GM13976 (cell line): ENCODE measurements at places on chromosomes 6 and 20.

GRCh38 chr6:136526196-136526930, 23.9 kb downstream of the MAP7 start:
- peak; percentile 35 for DNase-seq

- DNase-seq: no peak
These were observed 407.6 kb upstream of the SOX4 start for GRCh38 chr6:21185861-21186478.

DNA sequence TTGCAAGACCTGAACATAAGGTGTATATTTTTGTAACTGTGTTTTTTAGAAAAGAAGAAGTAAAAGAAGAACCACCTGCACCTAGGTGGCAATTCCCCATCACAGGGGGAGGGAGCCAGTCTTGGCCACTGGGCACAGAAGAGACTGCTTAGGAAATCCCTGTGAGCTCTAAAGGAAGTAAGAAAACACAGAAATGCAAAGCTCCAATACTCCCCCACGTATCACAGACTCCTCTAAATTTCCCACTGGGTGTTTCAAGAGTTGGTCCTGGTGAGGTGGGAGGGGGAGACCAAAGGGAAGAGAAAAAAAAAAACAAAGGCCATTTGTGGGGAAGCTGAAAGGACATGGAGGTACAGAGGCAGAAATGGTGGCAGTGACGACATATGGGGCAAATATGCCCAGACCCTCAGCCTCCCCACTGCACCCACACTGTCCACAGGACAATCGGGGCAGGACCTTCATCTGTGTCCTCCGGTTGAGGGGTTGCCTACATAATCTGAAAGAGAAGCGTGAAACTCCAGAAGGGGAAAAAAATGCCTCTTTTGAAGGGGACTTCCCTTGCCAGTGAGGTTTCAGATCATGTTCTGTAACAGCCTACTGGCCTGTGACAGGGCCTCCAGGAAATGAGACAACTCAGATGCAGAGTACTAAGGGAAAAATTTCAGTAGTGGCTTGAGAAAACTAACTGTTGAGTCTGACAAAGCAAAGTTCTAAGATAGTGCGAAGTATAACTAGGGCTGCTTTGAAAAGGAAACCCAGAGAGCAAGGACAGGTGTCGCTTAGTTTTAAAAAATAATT, 226.2 kb upstream of the MARCKS start:
- no peak for DNase-seq

GRCh38 chr6:7433121-7433617, 43.6 kb downstream of the RIOK1 start:
- no peak for DNase-seq

- no peak for DNase-seq
These were observed 315.8 kb downstream of the SOX4 start for GRCh38 chr6:21909321-21909720.

- DNase-seq: peak; percentile 86
These were observed 92.4 kb downstream of the PRND start for GRCh38 chr20:4813863-4814695.

GRCh38 chr6:33820243-33820642, 16.4 kb upstream of the MLN start:
- no peak for DNase-seq

DNA sequence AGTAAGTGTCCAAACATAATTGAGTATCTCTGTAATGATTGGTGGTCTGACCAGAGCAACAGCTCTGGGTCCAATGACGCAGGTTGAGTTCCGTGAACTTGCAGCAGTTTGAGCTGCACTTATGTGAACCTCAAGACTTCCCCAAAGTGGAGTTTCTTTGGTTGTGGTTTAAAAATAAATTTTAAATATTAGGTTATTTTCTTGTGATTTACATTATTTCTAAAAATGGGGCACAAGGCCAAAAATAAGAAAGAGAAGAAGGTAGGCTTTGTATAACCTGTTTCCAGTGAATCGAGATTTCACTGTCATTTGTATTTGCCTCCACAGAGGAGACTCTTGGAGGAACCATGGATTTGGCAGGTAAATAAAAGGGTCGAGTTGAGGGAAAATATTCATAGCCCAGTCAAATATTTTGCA, 166.4 kb upstream of the ZNF217 start:
- DNase-seq: peak; percentile 60

- DNase-seq: no peak
These were observed 40.1 kb downstream of the NUP153 start for GRCh38 chr6:17666646-17667045.

GRCh38 chr6:3324262-3324942, 65.7 kb downstream of the PSMG4 start:
- peak; percentile 82 for DNase-seq

GRCh38 chr6:51137777-51138176, 319.1 kb downstream of the TFAP2B start:
- DNase-seq: no peak

DNA sequence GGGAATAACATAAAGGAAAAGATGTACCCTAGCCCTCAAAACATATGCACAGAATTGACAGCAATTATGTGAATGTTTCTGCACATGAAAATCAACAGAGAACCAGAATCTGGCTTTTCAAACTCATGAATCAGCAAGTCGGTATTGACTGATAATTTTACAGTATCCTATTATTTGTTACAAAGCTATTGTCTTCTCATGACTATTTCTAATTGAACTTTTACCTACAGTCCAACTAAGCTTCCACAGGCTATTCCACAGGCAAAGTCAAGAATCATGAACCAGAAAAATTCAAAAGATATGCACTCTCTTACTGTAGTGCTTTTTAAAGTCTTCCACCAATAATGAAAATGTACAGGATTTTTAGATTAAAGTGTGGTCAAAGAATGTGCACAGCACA, 49.1 kb upstream of the DST start:
- no peak for DNase-seq

GRCh38 chr6:10151144-10151915, 263.5 kb downstream of the TFAP2A start:
- no peak for DNase-seq

DNA sequence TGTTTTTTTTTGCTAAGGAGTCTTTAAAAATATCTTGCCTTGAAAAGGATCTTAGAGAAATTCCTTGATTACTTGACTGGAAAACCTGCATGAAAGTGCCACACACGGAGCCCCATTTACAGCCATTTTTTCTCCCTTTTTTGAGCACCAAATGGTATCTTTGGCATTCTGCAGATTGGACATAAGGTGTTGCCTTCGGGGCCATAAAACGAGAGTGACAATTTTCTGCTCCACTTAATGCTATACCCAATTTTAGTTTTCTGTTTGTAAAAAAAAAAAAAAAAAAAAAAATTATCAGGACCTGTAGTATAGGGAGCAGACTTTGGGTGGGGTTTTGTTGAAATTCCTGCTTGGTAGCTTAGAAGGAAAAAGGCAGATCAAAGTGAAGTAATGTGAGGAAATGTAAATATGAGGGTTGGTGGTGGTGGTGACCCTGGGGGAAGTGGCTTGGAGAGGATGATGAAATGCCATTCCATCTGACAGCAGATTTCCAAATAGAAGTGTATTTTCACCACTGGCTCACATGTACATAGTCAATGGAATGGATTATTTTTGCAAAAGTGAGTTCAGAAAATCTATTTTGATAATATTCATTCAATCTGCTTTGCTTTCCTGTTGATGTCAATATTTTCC, 212.1 kb upstream of the SOX4 start:
- no peak for DNase-seq

DNA sequence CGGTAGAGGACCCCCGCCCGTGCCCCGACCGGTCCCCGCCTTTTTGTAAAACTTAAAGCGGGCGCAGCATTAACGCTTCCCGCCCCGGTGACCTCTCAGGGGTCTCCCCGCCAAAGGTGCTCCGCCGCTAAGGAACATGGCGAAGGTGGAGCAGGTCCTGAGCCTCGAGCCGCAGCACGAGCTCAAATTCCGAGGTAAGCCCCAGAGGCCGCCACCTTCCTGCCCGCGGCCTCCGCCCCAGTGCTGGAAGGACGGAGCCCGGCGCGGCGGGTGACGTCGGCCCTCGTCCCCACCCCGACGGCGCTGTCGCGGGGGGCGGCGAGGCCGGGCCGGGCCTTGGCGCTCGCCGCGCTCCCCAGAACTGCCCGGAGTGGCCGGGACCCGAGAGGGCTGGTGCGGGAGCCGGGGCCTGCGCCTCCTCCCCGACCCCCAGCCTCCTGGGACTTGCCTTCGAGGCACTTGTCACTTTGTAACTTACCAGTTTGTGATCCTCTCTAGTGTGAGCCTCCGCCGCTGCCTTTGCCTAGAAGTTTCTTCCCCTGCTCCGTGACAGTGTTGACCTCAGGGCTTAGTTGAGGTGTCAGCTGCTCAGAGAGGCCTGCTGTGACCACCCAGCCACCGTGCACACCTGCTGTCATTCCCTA, 417 bp downstream of the VAPB start:
- peak; percentile 49 for DNase-seq

DNA sequence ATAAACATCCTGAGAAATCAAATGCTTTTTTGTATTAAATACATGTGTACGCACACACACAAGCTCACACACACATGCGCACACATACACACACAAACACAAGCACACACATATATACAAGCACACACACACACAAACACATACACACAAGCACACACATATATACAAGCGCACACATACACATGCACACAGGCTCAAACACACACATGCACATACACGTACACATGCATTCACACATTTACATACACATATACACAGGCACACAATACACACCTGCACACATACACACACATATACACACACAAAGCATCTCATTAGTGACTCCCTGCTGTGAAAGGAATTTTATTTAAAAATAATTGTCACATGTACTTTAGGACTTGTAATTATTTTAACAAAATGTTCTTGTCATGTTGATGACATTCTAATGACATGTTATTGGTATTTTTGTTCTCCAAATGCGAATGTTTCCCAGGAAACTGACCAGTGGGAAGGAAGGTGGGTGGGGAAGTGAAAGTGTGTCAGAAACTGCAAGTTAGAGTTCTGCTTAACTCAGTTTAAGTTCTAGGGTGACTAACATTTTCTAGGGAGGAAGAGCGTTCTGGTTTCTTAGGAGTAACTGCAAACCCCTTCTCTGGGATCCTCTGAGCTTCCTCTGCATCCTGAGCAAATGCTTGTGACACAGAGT, 113.9 kb upstream of the ZNF217 start:
- no peak for DNase-seq

DNA sequence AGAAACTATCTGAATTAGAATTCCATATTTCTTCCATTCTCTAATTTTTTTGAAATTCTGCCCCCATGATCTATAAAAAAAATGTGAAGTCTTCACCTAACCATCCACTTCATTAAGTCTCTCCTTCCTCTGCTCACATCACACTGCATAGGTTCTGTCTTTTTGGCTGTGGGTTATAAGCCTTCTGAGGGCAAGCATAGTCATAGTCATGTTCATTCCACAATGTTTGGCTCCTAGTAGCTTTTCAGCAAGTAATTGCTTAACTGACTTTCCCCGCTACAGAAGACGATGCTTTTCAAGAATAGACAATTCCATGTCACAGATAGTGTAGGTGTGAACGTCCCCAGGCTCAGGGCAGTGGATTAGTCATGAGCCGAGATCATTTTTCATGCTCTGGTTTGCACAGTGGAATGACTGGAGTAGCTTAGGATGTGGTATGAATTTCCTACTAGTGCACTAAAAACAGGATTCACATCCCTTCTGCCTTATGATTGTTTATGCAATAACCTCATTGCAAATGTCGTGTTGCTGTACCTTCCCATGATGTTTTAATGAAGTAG, 29.1 kb downstream of the WRNIP1 start:
- DNase-seq: no peak

- no peak for DNase-seq
These were observed 107.6 kb downstream of the PSMB1 start for GRCh38 chr6:170445487-170445886.

DNA sequence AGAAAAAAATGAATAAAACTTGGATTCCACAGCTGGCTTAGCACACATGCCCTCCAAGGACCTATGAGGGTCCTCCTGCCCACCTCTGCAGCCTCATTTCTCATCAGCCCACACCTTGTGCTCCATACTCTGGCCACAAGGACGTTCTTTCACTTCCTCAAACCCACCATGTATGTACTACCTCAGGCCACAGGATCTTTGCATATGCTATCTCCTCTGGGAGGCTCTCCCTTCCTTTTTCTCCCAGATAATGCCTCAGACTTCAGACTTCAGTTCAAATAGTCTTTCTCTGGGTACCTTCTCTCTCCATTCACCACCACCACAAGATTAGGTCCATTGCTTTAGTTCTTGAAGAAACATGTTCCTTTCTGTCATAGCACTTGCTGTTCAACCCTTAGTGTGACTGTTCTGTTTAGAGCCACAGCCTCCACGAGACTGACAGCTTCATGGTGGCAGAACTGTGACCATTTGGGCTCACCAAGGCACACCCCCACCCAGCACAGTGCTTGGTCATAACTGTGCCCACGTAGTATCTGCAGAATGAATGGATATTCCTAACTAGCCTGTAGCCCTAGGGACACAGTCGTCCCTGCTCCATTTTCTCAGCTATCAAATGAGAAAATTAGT, 146.7 kb upstream of the LRFN2 start:
- no peak for DNase-seq

DNA sequence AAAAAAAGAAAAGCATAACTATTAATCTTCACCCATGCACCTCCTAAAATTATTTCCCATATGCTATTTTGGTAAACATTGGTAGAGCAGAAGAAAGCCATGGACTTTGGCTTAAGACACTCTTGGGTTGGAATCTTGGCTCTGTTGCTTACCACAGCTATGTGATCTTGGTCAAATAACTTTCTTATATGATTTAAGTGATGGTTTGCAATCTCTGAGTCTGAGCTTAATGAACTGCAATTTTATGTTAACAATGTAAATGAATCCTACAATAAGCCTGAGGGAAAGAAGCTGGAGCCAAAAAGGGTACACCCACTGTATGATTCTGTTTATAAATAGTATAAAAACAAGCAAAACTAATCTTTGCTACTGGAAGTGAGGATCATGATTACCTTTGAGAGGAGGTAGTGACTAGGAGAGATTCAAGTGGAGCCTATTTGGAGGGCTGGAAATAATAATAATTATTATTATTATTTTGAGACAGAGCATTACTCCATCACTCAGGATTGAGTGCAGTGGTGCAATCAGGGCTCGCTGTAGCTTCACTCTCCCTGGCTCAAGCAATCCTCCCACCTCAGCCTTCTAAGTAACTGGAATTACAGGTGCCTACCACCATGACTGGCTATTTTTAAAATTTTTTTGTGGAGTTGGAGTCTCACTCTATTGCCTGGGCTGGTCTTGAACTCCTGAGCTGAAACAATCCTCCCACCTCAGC, 34.5 kb downstream of the ABRACL start:
- no peak for DNase-seq

GRCh38 chr6:39426073-39426456, 103.6 kb upstream of the KCNK16 start:
- no peak for DNase-seq

- DNase-seq: no peak
These were observed 72.3 kb upstream of the DST start for GRCh38 chr6:56714982-56715456.

DNA sequence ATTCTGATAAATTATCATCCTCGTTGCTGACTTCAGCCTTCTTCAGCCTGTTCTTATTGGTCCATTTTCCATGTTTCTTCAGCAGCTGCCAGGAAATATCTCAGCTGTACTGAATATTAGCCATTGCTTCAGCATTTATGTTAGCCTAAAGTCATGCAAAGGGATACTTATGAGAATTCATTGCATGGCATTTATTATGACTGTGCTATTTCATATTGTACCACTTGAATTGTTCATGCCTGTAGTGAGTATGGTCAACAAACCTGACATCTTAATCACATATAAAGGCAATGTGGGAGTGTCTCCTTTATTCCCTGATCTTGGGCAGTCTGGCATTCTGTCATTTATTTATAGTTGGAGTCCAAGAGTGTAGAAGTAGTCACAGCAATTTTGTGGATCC, 193.4 kb upstream of the SLC35B3 start:
- no peak for DNase-seq

- no peak for DNase-seq
These were observed 153.6 kb downstream of the BMP2 start for GRCh38 chr20:6920991-6921613.

- DNase-seq: no peak
These were observed at the start of gene COL21A1 for GRCh38 chr6:56246881-56247653. TSS of gene COL21A1 (minus strand) at chr6:56247580. CDS start at chr6:56182618, 64,962 bp downstream.
